ENCODE measurements at places on chromosomes 3 and 15. TPM values are rescaled to one million over a fixed set of nuclear protein-coding genes. Genes with fewer than 3 reads are reported as not detected.

DNA sequence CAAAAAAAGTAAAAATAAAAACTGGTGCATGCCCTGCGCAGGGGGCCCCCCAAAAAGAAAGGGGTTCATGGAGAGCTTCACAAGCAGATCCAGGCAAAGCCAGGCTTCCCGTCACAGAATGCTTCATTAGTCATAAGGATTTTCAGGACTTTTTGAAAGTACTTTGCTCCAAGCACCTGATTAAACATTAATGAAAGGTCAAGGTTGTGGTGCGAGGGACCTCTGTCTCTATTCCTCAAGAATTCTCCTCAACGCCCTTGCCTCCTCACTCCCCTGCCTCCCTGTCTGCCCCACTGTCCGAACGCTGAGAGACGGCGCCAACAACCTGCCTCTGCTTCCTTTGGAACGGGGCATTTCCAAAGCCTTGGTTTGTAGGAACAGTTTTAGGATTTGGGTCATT is 240.1 kb upstream of the IGF1R start:
- no peak for DNase-seq

DNA sequence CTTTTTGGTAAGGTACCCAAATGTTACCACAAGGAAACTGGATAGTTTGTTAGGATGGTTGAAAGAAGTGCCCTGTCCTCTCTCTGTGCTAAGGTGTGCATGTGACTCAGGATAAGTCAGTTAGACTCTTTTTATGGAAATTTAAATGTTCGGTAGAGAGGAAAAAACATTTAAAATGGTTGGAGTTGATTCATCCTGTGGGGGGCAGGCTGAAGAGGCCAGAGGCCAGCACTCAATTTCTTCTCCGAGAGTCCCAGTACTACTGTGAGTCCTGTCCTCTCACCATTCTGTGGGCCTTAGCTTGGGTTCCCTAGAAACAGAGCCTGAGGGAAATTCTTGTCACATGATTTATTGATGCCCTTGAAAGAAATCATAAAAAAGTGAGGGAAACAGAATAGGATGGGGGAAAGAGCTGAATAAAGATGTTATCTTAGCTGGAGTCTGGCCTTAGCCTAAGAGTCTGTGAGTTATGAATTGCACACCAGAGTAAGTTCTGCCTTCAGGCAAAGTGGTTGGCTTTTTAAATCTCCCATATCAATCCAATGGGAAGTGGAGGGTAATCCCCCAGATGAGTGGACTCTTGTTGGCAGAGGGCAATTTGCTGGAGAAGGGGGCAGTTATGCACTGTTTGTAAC is 106.5 kb upstream of the GALNT15 start:
- DNase-seq, result no peak

DNA sequence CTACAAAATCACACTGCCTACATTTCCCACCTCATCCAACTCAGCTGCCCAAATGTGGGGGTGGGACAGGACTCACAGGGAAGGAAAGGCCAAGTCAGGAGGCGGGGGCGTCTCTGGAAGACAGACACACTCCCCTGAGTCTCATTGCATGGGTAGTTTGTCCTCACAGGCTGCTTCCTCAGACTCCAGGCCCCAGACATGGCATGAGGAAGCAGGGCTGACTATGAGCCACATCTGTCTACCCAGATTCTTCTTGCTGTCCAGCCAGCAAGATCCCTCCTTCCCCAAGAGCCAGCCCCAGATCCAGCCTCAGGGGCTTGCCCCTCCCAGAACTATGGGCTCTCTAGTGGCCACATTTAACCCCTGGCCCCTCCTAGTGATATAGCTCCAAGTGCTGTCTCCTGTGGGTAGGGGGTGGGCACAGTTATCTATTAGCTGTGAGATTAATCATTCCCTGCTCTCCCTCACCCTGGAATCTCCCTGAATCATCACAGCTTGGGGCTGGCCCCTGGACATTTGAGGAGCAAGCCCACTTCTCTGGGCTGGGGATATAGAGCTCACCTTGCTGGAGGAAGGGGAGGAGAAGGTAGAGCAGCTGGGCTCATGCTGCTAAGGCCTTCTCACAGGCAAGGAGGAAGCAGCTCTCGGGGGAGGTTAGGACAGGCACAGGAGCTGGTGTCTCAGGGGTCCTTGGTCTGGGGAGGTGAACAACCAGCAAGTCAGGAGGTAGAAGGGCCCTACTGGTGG is 2.1 kb upstream of the CCDC33 start:
- no peak for DNase-seq

DNA sequence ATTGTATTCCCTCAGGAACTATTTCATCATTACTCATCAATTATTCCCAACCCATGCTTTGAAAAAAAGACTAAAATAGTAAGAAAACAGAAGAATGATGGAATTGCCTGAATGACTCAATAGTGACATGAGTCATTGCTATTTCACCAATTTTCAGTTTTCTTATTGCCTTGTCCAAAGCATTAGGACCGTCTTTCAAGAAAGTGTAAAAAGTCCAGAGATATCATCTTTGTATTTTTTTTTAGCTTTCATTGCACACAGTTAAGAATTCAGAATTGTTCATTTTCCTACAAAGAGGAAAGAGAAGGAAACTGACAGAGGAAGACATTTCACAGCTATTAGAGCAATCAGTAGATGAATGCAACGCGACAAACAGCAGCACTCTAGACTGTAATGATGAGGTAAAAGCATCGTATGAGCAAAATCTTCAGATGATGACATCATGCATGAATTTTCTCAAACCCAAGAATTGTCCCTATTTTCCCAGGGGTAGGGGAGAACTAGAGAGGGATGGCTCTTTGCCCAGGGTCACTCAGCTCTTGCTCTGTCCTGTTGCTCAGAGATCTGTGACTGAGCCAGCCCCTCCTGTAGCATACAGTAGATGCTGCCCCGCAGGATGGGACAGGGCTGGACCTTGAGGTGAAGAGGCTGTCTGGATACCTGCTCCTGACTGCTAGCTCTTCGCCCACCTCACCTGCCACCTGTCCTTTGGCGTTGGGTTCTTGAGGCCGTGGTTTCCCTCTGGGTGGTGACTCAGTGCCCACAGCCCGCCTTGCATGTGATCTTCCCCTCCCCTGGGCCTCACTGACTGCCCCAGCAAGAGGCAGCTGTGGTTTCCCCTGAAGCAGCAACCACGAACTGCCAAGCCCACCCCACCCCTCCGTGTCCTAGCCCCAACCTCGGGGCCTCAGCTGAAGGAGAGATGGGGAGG is 84.8 kb downstream of the PPCDC start:
- DNase-seq, result no peak

Gene VGLL3
- total RNA-seq, result 13.4 TPM

Gene RASGRF1
- 0.67 TPM for total RNA-seq

Gene ST8SIA2
- 3.2 TPM for total RNA-seq

GRCh38 chr15:55277116-55277564 is 12.5 kb downstream of the RAB27A start:
- DNase-seq, result no peak

Gene SLC22A14
- not detected for total RNA-seq

Gene SUSD5
- total RNA-seq, result 3.3 TPM

Gene KNG1
- total RNA-seq, result not detected

Gene SEMA6D
- 3.7 TPM for total RNA-seq

Gene CD80
- total RNA-seq, result not detected

- no peak for DNase-seq
Measured at GRCh38 chr3:39446444-39446843, 21.0 kb upstream of the MOBP start.
